ENCODE measurements at places on chromosomes 4 and X.

GRCh38 chr4:148376151-148376550 lies 66.1 kb downstream of the NR3C2 start:
- DNase-seq, result peak; percentile 40

DNA sequence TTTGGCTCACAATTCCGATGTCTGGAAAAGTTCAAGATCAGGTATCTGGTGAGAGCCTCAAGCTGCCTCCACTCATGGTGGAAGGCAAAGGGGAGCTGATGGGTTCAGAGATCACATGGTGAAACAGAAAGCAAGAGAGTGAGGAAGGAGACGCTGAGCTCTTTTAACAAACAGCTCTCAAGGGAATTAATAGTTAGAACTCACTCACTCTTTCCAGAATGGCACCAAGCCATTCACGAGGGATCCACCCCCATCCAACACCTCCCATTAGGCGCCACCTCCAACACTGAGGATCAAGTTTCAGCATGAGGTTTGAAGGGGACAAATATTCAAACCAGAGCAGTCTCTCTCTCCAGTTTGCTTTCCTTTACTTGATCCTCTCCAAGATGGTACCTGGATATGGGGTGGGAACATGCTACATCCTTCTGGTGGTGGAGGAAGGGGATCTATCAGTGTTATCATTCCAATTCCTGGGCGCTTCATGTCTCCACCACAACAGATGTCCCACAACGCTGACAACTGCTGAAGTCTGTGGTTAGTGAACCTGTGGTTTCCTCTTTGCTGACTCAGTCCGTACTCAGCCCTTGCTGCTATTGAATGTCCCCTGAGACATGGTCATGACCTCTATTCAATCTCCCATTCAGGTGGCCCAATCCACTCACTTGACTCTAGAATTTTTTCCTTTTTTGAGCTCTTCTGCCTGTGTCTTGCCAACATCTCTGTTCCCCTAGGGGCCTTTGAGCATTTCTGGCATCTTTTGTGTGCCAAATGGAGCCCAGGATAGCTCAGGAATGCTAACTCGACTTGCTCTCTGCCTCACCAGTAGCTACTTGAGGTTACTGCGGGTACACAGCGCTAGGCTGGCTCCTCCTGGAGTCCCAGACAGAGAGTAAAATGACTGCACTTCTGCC lies 395.2 kb downstream of the MID1IP1 start:
- peak; percentile 86 for DNase-seq

DNA sequence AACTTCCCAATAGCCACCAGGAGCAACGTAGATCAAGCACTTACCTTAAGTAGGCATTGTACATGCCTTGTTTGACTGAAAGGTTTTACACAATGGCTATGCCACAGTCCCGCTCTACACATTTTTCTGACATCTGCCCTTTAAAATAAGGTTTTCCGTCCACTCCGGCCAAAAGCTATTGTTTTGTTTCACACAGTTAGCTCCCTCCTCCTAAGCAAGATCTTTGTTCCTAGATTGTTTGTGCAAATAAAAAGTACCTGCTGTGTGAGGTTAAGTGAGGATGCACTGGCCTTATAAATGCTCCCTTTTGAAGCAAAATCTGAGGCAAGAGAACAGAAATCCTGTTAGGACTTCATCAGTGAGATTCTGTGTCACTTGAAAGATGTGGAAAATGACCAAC lies 11.8 kb downstream of the SCD5 start:
- DNase-seq, result no peak

DNA sequence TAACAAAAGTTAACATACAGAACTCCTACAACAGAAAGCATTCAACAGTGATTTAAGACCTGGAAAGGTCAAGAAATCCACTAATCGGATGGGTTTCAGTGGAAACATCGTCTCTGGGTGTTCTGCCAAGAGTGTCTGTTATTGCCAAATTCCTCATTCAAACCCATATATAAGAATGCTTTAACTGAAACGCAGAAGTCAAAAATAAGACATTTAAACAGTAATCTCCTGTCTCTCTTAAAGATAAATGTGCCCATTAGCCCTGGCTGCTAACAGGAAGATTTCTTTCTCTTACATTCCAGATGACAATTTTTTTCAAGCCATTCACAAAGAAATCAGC lies 31.5 kb downstream of the DCTD start:
- DNase-seq, result no peak

GRCh38 chrX:48794340-48794910 lies 7.4 kb upstream of the HDAC6 start:
- no peak for DNase-seq

DNA sequence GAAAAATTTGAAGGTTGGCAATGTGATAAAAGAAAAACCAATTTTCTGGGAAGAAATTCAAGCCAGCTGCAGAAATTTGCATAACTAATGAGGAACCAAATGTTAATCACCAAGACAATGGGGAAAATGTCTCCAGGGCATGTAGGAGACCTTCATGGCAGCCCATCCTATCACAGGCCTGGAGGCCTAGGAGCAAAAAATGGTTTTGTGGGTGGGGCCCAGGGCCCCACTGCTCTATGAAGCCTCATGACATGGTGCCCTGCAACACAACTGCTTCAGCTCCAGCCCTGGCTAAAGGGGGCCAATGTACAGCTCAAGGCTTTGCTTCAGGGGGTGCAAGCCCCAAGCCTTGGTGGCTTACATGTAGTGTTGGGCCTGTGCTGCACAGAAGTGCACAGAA lies 184.0 kb downstream of the TBCK start:
- DNase-seq, result no peak

- DNase-seq, result no peak
Measured at GRCh38 chrX:24876530-24877287, 139.1 kb downstream of the ARX start.
